Neural crest cell (in vitro differentiated cells): ENCODE measurements at places on chromosomes 11 and 22.

- peaks cover 45% of the 10 kb centered on the region for H3K4me1 ChIP-seq
- peak overlapping the region; percentile 79 for H3K4me3 ChIP-seq
- no peak for DNase-seq
- peaks cover 3% of the 10 kb centered on the region for H3K27me3 ChIP-seq
Measured at GRCh38 chr11:47983464-47984397, 3.4 kb downstream of the PTPRJ start.

- no peak for DNase-seq
- peaks cover 21% of the 10 kb centered on the region for H3K4me1 ChIP-seq
- peaks cover 92% of the 10 kb centered on the region for H3K27me3 ChIP-seq
- no peak overlapping the region for H3K27ac ChIP-seq
- H3K36me3 ChIP-seq = no peaks in the 10 kb centered on the region
Measured at GRCh38 chr11:64294774-64295173, 3.7 kb downstream of the KCNK4 start.

GRCh38 chr11:75508051-75508561 is 17.6 kb downstream of the GDPD5 start:
- DNase-seq = no peak
- peaks cover 31% of the 10 kb centered on the region for H3K4me1 ChIP-seq
- peak overlapping the region; percentile 85 for H3K27ac ChIP-seq
- H3K36me3 ChIP-seq = no peaks in the 10 kb centered on the region
- no peaks in the 10 kb centered on the region for H3K27me3 ChIP-seq
- no peak overlapping the region for H3K4me3 ChIP-seq

DNA sequence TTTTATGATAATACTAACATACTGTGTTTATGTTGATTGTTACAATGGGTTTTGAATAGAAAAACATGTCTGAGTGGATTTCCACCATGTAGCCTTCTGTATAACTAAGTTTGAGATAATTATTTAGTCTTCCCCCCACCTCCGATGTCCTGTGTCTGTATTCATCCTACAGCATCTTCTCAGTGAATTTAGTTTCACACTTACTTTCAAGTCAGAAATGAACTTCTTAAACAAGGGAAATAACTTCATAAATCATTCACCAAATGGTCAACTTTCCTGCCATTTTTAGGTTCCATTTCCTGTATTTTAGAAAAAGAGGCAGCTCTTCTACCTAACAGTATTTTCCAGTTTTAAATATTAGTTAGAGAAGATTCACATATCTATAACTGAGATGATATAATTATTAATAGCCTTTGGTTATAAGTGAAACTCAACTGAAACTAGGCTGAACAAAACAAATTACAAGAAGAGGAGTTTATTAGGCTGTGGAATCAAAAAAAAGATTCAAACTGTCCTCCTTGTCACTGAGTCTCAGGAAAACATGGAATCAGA is 3.5 kb downstream of the OR51B5 start:
- H3K27me3 ChIP-seq = no peaks in the 10 kb centered on the region
- no peak overlapping the region for H3K4me3 ChIP-seq
- H3K4me1 ChIP-seq = no peaks in the 10 kb centered on the region
- no peaks in the 10 kb centered on the region for H3K36me3 ChIP-seq
- no peak overlapping the region for H3K27ac ChIP-seq

GRCh38 chr22:29503811-29504372 is 23.9 kb downstream of the NEFH start:
- peaks cover 2% of the 10 kb centered on the region for H3K36me3 ChIP-seq
- no peaks in the 10 kb centered on the region for H3K4me1 ChIP-seq
- no peaks in the 10 kb centered on the region for H3K27me3 ChIP-seq
